ENCODE measurements at places on chromosomes 12 and 14.

DNA sequence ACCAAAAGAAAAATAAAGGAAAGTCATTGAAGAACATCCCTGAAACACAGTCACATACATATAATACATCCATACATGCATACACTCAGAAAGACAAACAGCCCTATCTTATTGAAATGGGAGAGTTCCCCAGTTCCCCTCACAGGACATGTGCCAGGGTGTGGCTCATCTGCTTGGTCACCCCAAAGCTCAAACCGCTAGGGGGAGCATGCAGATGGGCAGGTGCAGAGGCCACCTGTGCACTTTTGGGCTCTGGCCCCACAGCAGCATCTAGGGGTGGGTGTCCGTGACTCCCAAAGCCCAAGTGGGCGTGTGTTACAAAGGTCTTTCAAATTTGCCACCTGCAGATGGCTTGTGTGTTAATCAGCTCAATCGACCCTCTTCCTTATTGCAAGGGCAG is 75.2 kb downstream of the CMAS start:
- DNase-seq, result no peak

DNA sequence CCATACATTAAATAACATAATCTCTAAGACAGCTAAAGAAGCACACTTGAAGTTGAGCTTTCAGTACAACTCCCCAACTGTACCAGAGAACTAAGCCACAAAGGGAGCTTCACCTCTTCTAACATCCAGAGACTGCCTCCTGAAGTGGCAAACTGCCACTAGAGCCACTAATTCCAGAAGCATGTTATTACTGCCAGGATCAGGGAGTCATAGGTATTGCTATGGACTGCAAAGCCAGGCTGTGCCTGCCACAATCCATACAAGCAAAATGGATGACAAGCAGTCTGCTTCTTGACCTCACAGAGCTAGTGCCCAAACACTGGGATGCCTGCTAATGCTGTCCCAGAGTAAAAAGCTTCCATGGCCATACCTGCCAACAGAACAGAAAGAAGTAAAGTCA is 160.1 kb downstream of the STXBP6 start:
- no peak for DNase-seq

DNA sequence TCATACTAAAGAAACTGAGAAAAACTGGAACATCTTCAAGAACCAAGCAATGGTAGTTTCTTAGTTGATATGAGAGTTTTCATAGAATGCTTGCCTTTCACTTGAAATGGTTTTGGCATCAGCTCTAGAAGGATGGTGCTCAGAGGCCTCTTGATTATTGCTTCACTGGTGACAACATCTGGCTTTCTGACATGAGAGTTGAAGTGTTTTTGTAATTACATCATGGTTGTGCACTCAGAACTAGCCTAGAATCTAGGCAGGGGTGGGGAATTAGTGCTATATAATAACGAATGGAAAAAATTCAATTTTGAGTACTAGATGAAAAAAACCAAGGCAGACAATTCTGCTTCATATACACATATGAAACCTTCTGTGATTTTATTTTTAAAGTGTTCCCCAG is 172.8 kb upstream of the LMNTD1 start:
- no peak for DNase-seq

DNA sequence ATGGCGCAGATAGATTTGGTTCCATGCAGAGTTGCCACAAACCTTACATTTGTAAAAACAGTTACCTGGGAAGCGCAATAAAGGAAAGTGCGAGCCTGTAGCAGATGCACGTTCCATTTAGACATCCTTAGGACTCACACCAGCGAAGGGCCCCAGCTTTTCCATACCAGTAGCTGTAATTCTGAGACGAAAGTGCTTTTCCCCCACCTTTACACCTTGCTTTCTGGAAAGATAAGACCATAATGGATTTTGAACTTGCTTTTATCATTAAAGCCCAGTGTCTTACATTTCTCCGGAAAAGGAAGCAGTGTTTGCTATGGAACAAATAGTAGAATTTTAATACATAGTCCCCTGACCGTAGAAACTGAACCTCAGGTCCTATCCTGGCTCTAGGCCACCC is 616 bp upstream of the CCDC77 start:
- DNase-seq, result no peak

GRCh38 chr14:63096186-63096585 is 50.9 kb upstream of the KCNH5 start:
- DNase-seq, result no peak

GRCh38 chr12:4763549-4763948 is 43.3 kb downstream of the GALNT8 start:
- no peak for DNase-seq

DNA sequence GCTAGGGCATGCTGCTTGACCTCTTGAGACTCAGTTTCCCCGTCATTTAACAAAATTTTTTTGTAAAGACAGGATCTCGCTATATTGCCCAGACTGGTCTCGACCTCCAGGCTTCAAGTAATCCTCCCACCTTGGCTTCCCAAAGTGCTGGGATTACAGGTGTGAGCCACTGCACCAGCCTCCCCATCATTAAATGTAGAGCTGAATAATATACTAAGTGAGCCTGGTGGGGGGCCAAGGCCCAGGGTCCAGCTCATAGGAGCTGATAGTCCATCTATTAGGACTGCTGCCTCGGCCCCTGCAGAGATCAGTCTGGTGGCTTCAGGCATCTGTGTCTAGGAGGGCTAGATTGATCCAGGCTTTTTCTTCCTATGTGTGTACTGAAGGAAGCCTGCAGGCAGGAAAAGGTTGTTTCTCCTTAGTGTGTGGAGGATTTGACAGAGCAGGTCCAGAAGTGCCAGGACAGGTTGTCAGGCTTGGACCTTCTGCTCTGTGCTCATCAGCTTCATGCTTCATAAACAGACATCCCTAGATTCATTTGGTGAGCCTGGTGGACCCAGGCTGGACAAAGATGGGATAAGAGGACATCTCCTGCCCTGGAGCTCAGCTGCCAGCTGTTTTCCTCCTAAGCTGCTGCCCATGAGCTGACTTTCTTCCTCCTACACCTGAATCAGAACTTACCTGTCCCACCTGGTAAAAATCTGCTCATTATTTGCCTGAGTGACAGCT is 135.4 kb downstream of the ZFP36L1 start:
- DNase-seq, result no peak

DNA sequence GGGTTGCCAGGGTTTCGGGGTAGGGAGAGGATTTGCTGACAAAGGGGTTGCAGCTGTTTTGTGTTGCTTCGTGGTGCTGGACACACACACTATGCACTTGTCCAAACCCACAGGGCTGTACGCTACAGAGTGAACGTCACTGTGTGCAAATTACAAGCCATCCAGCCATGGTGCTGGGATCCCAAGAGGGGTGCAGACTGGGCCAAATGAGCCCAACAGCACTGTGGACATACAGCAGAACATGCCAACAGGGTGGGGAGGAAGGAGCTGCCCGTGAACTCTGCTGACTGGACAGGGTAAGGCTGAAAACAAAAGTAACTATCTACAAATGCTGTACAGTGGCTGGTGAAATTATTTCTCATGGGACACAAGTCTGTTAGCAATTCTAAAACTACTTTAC is 25.2 kb downstream of the POLE start:
- DNase-seq, result no peak

DNA sequence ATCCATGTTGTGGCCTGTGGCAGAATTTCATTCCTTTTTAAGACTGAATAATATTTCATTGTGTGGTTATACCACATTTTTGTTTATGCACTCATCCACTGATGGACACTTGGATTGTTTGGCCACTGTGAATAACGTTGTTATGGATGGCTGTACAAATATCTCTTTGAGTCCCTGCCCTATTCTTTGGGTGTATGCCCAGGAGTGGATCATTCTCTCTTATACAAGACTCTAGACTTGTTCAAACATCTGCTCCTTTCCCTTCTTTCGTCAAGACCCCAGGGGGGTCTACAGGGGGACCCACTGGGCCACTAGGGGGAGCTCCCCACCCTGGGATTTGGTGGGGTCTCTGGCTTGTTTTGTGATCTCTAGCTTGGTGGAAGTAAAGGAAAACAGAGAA is 77.4 kb downstream of the FBXL14 start:
- no peak for DNase-seq

- DNase-seq, result no peak
These were observed 11.9 kb upstream of the BCL7A start for GRCh38 chr12:122009741-122010140.

- DNase-seq, result no peak
These were observed 390.6 kb downstream of the PAWR start for GRCh38 chr12:79300199-79300568.

All from Panc1 (cell line).